ENCODE measurements at places on chromosomes 1 and 21.

DNA sequence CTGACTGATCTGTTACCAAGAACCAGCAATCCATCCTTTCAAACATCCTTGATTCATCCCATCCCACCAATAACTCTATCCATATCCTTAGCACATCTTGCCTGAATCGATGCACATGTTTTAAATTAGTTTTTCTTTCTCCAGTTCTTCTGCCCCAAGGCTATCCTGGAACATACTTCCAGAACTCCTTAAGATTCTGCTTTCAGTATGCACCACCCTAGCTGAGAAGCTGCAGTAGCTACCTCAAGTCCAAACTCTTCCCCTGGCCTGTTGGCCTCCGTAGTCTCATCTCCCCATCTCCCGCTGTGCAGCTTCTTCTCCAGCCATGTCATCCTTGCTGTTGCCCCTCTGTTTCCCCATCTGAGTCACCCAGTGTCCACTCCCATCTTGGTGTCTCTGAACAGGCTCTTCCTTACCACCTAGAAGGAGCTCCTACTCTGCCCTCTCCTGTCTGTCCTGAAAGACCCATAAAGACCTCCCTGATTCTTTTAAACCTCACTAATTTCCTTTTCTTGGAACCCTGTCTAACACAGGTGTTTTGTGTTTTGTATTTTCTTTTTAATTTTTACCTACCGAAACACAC lies 108.0 kb downstream of the SGIP1 start:
- no peak for DNase-seq

- no peak for DNase-seq
Measured at GRCh38 chr1:232432313-232432712, 197.6 kb downstream of the SIPA1L2 start.

- peak; percentile 5 for DNase-seq
Measured at GRCh38 chr1:2443277-2444137, 31.1 kb upstream of the PEX10 start.

DNA sequence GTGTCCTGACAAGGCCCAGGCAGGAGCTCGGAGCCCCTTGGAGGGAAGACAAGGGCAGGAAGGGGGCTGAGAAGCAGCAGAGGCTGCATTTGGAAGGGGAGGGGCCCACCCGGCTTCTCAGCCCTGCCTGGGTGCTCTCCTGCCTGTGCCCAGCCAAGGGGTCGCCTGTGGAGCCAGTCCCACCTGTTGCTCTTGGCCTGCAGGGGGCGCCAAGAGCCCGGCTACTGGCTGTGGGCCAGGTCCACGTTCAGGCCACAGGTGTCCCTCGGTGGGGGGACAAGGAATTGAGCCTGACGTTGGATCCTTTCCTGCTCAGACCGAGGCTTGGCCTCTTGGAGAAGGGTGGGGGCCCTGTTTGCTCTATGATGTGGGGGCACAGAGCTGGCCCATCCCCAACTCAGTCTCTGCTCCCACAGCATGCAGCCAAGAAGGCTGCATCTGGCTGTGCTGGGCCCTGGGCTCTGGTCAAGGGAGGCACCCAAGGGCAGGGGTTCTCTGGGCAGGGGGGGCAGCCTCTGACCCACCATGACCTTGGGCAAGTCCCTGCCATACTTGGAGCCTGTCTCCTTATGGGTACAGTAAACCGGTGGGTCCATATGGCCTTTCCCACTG lies 10.9 kb downstream of the WNT4 start:
- peak; percentile 53 for DNase-seq

- DNase-seq = no peak
Measured at GRCh38 chr1:228050571-228051231, 31.8 kb upstream of the ARF1 start.

DNA sequence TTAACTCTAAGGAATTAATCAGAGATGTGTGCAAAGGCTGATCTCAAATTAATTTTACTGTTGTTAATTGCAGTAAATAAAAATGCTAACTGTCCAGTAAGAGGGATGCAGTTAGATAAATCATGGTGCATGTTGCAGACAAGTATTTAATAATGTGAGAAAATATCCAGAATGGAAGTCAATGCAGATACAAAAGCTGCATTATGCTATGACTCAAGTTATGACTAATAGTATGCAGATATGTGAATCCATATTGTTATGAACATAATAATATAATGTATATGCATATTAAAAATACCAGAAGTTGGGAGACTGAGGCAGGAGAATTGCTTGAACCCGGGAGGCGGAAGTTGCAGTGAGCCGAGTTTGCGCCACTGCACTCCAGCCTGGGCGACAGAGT lies 21.4 kb downstream of the RNASEL start:
- DNase-seq = no peak

DNA sequence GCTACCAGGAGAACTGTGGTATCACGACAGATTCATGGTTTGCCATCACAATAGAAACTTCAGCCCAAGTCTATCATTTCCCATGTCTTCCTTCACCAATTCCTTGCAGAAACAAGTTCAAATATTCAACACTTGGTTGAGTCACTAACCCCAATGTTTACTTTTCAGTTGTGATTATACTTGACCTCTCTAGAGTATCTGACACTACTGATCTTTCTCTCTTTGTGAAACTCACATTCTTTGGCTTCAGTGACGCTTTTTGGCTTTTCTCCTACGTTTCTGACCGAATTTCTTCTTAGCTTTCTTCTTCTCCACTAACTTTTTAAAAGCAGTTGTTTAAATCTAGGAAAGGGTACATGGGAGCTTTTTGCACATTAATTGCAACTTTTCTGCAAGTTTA lies 48.8 kb upstream of the HMGB4 start:
- no peak for DNase-seq

- peak; percentile 57 for DNase-seq
Measured at GRCh38 chr1:160006312-160006940, 25.4 kb downstream of the PIGM start.

GRCh38 chr1:210600421-210601159 lies 271.9 kb downstream of the HHAT start:
- no peak for DNase-seq

GRCh38 chr1:44336668-44337067 lies 18.4 kb downstream of the ERI3 start:
- DNase-seq = no peak

GRCh38 chr1:168762473-168762872 lies 33.5 kb upstream of the DPT start:
- no peak for DNase-seq

GRCh38 chr1:204478921-204479320 lies 15.7 kb downstream of the PIK3C2B start:
- DNase-seq = no peak

Measured in stimulated activated CD4-positive, alpha-beta T cell treated with anti-CD3 and anti-CD28 coated beads, Interleukin-12 subunit alpha, Interleukin-12 subunit beta, amount 100 ng/mL, for 48 hours (primary cell).